ENCODE measurements at places on chromosomes 3 and 15.

DNA sequence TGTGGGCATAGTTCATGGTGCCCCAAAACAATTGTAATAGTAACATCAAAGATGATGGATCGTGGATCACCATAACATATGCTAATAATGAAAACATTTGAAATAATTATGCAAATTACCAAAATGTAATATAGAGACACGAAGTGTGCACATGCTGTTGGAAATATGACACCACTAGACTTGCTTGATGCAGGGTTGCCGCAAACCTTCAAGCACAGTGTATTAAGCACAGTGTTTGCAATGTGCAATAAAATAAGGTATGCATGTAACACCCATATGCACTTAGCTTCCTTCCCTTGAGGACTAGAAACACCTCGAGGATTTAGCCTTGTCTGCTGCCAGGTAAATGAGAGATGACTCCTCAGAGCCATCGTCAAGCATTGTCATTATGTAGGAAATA, 10.9 kb upstream of the GJD2 start:
- DNase-seq: no peak

GRCh38 chr15:47824147-47824546, 106.8 kb downstream of the SEMA6D start:
- DNase-seq: no peak

DNA sequence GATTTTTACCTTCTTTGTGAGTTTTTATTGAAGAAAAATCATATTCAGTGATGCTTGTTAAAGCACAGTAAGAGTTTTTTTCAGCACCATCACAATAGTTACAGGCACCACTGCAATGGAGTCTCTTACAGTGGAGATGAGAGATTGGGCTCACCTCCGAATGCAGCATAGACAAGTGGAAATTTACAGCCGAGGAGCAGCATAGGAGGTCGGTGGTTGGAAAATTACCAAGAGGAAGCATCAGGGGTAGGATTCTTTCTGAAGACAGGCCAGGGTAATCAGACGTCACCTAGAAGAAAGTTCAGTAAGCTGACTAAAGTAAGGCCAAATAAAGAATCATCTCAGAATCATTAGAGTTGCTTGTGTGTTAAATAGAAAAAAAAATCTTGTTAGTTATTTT, 491.6 kb downstream of the RBMS3 start:
- DNase-seq: no peak

GRCh38 chr3:80055306-80055705, 287.5 kb upstream of the ROBO1 start:
- DNase-seq: no peak

- DNase-seq: no peak
These were observed 36.5 kb downstream of the QTRT2 start for GRCh38 chr3:114093016-114093380.

GRCh38 chr3:13537244-13537908, 11.5 kb upstream of the FBLN2 start:
- no peak for DNase-seq

DNA sequence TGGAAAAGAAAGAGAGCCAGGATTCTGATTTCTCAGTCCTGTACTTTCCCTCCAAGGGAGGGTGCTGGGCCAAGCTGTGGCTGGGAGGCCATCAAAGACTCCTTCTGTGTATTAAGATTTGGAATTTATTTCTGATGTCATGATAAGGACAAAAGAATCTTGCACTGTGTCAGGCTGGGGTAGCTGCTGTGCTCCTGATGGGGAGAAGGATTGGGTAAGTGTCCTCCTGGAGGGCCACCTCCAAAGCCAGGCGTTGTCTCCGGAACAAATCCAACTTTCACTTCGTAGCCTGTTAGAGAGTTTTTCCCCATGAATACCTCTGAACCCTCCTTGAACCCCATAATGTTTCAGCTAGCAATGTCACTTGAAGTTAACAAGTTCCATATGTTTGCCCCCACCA, 29.9 kb downstream of the CLDN11 start:
- no peak for DNase-seq

GRCh38 chr3:106610362-106610959, 741.6 kb upstream of the CBLB start:
- no peak for DNase-seq

DNA sequence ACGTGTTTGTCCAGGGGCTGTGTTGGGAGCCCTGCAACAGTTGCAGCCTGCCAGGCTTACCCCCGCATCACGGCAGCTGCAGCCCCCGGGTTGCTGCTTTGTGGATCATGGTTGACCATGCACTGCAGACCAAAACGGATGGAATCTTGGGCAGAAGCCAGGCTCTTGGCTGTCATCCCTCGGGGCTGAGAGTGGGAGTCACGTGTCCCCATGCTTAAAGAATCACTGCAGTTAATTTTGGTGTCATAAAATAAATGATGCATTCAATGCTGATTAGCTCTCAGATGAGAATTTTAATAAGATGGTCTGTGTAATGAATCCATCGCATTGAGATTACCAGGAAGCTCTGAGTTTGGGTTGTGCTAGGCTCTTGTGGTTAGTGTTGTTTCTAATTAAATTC, 115.6 kb downstream of the CHDH start:
- no peak for DNase-seq

DNA sequence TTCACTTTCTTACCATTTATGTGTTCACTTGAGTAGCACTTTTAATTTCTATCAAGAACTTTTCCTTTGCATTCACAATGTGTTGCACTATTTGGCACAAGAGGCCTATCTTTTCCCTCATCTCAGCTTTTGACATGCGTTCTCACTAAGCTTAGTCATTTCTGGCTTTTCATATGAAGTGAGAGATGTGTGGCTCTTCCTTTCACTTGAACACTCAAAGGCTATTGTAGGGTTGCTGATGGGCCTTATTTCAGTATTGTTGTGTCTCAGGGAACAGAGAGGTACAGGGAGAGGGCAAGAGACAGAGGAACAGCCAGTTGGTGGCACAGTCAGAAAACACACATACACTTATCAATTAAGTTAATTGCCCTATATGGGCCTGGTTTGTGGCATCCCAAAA, 127.4 kb upstream of the MLF1 start:
- DNase-seq: no peak

DNA sequence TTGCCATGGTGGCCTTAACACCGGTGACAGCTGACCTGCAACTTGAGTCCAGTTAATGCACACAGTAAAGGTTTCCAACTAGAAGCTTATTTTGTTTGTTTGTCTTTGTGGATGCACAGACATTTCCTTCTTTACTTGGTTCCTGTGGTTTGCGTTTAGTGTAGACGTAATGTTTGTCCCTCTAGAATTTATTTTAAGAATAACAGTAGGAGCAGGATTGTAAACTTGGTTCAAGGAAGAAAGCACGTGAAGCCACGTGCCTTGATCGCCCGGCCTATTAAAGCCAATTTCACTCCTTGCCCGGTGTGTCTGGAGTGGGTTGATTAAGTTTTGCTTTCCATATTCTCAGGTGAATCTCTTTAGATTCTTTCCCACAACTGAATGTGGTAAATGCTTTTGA, 263.2 kb upstream of the C2CD4B start:
- no peak for DNase-seq

- DNase-seq: no peak
These were observed 7.2 kb downstream of the DAPK2 start for GRCh38 chr15:64038878-64039610.

DNA sequence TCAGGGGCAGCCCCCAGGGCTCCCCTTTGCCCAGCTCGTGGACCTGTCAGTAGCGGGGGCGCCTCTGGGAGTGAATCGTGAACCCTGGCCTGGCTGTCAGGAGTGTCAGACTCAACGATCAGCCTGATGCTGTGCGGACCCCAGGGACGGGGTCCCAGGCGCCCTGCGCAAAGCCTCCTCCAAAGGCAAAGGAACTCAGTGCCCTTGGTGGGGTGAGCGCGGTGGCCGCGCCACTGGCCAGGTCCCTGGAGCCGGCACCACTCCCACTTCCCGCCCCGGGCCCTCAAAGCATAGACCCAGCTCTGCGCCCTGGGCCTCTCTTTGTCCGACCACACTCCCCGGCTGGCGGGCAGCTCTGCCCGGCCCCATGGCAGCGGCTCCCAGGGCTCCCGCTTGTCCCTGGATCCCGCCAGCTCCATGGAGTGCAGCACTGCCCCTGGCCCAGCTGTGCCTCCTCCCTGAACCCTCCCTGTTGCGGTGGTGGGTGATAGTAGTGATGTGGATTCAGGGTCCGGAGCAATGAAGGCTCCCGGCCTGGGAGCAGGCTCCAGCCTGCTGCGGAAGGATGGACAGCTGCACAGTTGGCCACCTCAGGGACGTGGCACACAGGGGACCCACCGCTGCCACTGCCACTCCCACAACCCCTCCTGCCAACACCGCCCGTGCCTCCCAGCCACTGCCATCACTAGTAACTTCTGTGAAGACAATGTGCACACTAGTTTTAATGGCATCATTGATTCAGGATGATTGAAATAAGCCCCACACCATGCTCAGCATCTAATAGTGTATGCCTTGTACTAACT, 263.8 kb downstream of the ZBBX start:
- DNase-seq: no peak

- no peak for DNase-seq
These were observed 1142.2 kb downstream of the IGSF11 start for GRCh38 chr3:117892431-117892841.

- DNase-seq: no peak
These were observed 468.4 kb upstream of the UBE2E2 start for GRCh38 chr3:22734756-22735155.

- DNase-seq: no peak
These were observed 23.4 kb upstream of the GATM start for GRCh38 chr15:45401665-45402161.

DNA sequence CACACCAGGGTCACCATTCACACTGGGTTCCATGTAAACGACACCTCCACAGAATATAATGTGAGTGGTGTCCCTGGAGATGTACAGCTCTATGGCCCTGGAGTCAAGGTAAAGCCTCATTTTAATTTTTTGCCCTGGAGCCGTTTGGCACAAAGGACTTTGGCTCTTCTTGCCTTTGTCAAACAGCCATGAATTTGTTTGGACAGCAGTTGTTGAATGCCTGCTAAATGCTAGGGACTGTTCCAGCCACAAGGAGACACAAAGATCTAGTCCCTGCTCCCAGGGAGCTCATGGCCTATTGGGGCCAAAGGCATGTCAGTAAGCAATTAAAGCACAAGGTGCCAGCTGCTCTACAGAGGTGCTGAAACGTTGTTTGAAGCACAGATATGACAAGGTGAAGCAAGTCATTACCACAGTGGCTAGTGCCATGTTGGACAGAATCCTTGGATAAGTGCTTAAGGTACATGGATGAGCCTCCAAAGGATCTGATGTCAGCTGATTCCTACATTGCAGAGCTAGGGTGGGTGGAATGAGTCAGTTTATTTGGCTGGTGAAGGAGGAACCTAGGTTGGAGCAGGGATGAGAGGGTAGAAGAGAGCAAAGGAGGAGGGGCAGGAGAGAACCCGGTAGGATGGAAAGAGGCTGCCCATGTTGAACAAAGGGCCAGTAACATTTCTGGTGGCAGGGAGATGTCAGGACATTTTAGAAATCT, 171.9 kb upstream of the CTDSPL start:
- DNase-seq: no peak

GRCh38 chr15:74892313-74892712, 2.5 kb downstream of the MPI start:
- DNase-seq: no peak

DNA sequence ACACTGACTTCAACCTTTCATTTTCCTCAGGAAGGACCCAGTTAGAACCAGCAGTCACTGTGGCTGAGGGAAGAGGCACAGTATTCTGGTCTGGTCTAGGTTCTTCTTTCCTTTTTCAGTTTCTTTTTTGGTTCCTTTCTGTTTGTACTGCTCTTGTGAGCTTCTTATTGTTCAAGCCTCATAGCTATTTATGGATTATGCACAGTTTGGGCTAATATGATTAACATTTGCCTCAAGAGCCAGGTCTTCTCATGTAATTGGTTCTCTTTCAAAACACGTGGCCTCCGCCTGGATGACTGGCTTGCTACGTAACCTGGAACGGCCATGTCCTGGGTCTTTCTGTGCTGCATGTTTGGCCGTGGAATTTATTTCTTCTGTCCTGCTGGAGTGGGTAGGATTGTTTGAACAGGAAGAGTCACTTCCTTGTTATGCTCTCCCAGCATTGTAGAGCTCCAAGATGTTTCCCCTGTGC, 43.3 kb downstream of the RBMS3 start:
- DNase-seq: no peak
